Foreskin keratinocyte (primary cell): ENCODE measurements at places on chromosomes 12 and 14. TPM values are rescaled to one million over a fixed set of nuclear protein-coding genes. Genes with fewer than 3 reads are reported as not detected.

NKX2-1 gene
- polyA plus RNA-seq = not detected in 2 replicates

SPX gene
- polyA plus RNA-seq = 0.16 TPM in 2 replicates

OAS2 gene
- 52.1 and 57.1 TPM in 2 replicates for polyA plus RNA-seq

DNA sequence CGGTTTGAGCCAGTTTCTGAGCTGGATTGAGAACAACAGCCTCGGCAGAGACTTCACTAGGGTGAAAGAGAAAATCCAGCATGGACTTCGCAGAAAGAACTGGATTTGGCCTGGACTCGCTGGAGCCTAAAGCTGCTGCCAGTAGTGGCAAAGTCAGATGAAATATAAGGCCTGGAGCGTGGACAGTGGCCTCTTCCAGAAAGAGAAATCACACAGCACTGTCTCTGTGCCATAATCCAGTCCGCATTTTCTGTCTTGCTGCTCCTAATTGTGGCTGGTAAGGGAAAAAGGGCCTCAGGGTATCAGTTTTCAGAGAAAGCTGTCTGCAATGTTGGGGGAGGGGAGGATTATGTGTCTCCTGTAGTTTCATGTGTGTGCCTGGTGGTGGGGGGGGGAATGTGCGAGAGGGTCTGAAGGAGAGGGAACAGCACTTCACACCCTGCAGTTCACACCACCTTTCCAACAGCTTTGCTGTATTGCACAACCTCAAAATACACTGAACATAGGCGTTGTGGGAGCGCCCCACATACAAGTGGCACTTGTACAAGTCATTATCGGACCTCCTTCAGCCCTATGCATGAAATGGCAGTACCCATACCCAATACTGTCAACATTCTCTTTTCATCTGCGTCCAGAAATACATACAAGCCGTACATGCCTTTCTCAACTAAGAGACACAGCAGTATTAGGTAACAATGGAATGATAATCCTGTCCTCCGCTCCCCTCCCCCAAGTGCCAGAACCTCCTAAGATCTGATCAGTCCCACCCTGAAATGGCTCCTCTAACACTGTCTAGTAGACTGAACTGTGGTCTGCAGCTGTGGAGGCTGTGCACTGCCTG is 107.5 kb upstream of the ATF7IP start:
- peak; percentile 98 for DNase-seq

DNA sequence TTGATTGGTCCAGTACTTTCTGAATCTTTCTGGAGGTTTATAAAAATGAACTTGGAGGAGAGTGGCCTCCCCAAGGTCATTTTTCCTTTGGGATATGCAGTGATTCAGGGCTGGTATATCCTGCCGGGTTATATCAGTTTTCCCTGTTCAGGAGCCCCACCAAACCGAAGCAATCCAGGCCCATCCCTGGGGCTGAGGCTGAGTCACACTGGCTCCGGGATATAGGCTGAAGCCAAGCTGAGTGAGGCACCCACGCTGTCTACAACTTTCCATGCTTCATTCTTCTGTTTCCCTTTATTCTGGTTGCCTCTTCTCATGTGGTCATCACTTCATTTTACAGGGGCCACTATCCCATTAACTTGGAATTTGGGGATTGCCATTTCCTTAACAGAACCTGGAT is 3.4 kb downstream of the SSPN start:
- peak; percentile 43 for DNase-seq

DNA sequence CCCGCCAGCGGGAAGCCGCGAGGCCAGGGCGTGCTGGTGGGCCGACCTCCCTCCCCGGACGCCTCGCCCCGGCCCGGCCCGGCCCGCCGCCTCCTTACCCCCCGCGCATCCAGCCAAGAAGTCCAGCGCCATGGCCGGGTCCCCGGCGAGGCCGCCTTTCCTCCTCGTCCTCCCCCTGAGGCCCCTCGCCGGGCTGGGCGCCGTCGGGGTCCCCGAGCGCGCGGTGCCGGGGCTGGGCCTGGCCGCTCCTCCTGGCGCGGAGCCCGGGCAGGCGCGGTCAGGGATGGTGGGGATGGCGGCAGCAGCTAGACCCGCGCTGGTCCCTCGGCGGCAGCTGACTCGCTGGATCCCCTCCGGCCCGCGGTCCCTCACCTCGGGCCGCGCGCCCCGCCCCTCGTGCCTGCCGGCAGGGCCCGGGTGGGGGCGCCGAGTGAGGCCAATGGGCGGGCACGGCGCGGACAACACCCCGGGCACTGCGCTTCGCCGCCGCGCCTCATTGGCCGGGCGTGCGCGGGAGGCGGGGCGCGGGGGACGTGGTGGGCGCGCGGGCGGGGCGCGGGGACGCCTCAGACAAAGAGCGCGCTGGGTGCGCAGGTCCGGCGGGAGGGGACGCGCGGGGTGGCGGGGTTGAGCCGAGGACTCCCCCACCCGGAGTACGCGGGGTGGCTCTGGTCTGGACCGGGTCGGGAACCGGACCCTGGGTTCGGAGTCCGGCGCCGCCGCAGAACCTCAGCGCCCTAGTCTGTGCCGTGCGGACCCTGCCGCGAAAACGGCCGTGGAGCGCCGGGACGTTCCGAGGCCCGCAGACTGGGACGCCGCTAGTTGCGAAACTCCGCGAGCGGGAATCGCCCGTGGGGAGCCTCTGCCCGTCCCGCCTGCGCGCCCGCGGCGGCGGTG is at the start of gene SLC25A29:
Gene SLC25A29 (minus strand): TSS at position 344 of the 897 bp plus-strand sequence. CDS start 212 bp downstream, at position 132.
- DNase-seq = peak; percentile 39

GRCh38 chr12:98519257-98519907 is 4.0 kb downstream of the TMPO start:
- no peak for DNase-seq

- DNase-seq = no peak
These were observed 153.0 kb downstream of the KIF26A start for GRCh38 chr14:104291123-104292000.

DNA sequence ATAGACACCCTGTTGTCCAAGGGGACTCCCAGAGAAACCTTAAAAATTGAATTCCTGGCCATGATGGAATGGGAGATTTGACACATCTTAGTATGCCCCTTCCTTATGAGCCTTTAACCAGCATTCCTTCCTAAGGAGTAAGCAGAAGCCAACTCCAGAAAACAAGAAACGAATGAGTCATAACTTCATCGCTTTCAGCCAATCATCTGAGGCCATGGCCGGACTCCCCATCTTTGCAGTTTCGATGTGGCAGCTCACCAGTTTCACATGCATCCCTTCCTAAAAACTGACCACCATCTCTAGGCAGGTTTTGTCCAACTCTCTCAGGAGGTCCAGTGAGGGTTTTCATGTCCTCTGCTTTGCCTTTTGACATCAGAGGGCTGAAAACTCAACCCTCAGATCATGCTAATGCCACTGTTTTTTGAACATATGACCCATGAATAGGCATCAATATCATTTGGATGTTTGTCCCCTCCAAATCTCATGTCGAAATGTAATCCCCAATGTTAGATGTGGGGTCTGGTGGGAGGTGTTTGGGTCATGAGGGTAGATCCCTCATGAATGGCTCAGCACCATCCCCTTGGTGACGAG is 19.9 kb downstream of the DAAM1 start:
- peak; percentile 35 for DNase-seq

DNA sequence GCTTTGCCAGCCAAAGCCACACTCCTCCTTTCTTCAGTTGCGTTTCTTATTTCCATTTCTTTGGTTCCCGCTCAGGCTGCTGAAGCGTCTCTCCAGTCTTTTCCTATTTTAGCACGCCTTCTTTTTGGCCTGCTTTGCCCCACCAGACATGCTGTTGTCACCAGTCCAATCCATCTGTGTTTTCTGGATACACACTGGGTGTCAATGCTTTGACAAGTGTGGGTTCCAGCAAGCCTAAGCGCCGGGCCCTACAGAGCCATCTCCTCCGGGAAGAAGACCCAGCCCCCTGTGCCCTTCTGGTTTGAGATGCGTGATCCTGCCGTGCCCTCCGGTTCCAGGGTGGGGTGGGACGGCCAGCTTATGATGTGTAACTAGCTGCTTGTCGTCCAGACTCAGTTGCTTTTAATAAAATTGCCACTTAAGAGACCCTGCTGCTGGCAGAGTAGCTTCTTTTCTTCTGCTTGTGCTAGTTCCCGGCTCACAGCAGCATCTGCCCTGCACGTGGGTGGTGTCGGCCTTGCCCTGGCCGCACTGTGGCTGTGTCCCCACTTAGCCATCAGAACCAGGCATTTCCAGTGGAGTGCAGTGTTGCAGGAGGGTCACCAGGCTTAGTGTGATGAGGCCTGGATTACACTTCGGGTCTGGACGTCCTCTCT is 29.7 kb downstream of the EML1 start:
- DNase-seq = no peak

DNA sequence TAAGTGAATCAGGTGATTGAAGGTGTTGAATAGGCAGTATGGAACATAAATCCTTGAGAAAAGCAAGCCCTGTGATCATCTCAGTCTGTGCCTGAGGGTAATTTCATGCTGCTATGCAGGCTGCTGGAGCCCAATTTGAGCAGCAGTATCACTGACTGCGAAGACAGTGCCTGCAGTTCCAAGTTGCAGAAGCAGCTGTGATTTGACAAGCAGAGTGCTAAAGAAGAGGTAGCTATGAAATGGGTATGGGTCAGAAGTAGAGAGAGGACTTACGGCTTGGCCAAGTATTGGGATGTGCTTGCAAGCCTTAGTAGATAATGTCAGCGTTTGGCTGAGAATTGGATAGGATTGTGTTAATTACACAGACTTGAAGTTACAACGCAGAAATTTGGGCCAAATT is 22.5 kb downstream of the PIK3C2G start:
- no peak for DNase-seq

DNA sequence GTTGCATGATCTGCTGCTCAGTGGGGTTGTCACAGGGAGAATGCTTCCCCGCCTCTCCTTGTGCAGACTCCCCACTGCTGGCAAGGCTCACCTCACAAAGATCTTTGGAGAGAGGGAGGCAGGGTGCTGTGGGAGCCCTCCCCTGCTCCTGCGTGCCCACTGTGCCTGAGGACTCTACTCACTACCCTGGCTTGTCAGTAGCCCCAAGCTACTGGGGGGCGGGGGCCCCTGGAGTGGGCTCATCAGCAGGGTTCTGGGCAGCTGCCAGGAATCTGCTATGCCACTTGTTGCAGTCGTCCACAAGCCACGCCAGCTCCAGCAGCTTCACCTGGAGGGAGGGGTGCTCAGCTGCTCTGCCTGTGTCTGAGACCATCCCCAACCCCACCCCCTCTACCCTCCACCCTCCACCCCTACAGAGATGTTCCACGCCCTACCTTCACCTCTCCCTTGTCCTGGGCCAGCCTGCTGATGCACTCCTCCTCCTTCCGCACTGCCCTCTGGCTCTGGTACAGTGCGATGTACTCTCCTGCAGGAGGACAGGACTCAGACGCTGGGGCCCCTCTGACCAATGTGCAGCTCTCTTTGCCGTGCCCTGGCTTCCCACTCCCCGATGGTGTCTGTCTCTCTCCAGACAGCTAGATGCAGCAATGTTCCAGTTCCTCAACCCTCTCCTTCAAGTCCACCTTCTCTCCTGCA is 14.2 kb upstream of the BLTP3B start:
- no peak for DNase-seq

- DNase-seq = peak; percentile 55
These were observed 144.1 kb downstream of the HMGA2 start for GRCh38 chr12:65968359-65968758.
